ENCODE measurements at places on chromosomes 7 and 10.

- no peak for DNase-seq
Observed at GRCh38 chr10:105150259-105150880, 509.3 kb downstream of the SORCS3 start.

GRCh38 chr7:24778543-24779282 lies 21.4 kb upstream of the GSDME start:
- peak; percentile 38 for DNase-seq

DNA sequence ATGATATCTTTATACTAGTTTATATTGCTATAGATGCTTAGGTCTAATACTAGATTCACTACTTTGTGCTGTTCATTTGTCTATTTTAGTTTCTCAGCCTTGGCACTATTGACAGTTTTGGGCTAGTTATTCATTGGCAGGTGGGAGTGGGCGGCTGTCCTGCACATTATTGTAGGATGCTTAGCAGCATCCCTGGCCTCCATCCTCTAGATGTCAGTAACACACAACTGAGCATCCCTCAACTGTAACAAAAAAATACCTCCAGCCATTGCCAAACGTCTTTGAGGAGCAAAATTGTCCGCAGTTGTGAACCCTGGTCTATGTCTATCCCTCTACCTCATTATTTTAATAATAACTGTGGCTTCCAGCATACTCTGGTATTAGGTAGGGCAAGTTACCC lies 34.4 kb upstream of the PNLIP start:
- no peak for DNase-seq

DNA sequence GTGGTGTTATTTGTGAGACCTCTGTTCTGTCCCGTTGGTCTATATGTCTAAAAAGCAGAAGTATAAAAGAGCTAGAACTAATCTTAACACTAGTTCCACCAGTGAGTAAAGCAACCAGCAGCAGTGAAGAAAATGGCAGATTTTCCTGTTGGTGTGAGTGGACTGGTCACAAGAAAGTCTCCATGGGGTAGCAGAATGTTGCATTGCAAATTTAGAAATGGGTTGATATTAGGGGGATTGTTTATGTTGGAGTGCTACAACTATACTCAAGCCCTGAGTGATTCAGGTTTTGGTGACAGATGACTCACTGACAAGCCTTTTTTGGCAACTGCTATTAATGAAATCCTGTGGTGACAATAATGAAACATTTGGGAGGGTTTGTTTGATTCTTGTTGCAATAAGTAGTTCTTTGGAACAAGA lies 5.6 kb downstream of the AVL9 start:
- DNase-seq, result no peak

DNA sequence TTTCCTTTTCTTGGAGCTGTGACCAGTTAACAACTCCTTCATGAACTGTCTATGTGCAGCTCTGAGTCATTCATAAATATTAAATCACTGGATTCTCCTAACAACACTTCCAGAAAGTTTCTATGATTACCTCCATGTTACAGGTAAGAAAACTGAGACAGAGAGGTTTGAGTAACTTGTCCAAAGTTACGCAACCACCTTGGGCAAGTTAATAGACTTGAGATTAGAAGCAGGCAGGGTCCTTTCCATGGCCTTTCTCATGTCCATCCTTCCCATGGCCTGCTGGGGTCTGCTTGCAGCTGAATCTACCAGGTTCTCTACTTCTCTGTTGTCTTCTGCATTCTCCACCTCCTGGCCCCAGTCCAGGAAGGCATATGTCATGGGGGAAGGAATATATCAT lies 648.8 kb upstream of the MKI67 start:
- no peak for DNase-seq

DNA sequence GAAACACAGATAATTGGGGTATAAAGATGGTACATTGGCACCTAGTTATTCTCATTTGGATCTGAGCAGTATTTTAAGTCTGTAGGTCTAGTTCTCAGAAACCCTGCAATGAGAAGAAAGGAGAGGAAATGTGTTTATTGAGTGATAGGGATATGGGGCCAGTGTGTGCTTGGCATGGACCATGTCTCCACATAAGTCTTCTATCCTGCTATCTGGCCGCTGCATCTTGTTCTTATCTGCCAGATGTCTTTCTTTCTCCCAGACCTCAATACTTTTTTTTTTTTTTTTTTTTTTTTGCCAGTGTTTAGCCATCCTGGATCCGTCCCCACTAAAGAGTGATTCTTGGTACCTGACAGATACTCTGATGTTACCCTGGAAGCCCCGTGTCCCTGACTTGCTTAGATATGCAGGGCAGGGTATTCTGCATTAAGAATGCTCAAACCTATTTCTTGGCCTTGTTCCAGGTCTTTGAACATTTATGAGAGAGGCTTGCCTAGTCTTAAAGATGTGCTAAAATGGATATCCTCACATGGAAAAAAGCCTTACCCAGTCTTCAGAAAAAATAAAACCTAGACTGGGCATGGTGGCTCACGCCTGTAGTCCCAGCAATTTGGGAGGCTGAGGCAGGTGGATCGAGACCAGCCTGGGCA lies 10.0 kb downstream of the MTURN start:
- no peak for DNase-seq

DNA sequence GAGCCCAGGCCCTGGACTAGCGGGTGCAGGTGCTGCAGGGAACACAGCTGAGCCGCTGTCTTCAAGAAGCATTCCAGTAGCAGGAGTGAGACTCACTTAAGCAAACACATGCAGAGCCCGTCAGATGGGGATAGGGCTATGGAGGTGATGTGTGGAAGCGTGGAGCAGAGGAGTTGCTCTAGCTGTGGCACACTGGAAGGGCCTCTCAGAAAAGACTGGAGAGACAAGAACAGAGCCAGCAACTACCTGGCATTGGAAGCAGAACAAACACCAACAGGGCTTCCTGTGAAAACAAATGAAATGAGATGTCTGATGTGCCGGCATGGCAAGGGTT lies 37.8 kb upstream of the GALNTL5 start:
- no peak for DNase-seq

DNA sequence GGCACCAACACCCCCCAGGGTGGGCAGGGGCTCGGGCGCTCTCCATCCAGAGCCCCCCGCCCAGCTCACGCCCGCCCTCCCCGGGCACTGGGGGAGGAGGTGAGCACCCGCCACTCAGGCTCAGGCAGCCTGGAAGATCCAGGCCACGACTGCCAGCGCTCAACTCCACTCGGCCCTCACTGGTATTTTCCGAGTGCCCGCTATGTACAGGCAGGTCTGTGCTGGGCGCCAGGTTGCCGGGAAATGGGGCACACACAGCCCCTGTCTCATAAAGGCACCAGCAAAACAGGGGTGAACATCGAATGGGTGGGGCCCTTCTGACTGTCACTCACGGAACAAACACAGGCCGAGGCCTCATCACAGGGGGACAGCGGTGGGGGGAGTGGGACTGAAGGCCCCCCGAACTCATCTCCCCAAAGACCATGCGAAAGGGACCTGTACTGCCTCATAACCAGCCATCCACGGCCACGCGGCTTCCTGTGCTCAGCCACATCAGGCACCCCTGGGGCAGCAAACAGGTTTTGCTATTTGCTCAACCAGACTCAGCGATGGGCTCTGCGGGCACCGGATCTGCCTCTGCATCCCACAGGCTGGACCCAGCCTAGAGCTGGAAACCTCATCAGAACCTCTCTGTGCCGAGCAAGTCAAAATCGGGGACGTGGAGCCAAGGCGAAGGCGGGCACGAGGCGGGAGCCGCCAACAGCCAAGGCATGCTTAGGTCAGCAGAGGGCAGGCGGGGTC lies 98.7 kb upstream of the DNAAF5 start:
- DNase-seq, result no peak

- DNase-seq, result no peak
Observed at GRCh38 chr10:43402176-43402575, 6.8 kb downstream of the HNRNPF start.

- no peak for DNase-seq
Observed at GRCh38 chr7:71220210-71220695, 88.3 kb downstream of the GALNT17 start.

DNA sequence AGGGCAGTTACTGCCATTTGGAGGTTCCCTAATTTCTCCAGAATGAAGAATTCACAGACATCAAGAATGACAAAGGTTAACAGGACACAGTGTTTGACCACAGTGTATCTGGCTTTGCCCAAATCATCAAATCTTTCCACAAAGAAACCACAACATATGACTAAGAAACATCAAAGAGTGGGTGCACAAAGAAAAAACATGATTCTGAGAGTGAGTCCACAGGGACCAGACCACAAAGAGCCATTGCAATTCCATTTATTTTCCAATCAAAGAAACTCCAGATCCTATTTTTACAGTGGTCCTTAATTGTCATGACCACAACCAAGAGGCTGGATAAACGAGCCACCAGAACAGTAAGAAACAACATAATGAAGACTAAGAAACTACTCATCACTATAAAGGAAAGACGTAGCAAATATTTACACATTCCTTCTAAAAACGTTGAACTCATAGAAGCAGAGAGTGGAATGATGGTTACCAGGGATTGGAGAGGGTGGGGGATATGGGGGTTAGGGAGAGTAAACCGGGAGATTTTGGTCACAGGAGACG lies 286.5 kb downstream of the DOCK4 start:
- DNase-seq, result no peak

GRCh38 chr7:131087756-131088658 lies 239.7 kb upstream of the MKLN1 start:
- no peak for DNase-seq

DNA sequence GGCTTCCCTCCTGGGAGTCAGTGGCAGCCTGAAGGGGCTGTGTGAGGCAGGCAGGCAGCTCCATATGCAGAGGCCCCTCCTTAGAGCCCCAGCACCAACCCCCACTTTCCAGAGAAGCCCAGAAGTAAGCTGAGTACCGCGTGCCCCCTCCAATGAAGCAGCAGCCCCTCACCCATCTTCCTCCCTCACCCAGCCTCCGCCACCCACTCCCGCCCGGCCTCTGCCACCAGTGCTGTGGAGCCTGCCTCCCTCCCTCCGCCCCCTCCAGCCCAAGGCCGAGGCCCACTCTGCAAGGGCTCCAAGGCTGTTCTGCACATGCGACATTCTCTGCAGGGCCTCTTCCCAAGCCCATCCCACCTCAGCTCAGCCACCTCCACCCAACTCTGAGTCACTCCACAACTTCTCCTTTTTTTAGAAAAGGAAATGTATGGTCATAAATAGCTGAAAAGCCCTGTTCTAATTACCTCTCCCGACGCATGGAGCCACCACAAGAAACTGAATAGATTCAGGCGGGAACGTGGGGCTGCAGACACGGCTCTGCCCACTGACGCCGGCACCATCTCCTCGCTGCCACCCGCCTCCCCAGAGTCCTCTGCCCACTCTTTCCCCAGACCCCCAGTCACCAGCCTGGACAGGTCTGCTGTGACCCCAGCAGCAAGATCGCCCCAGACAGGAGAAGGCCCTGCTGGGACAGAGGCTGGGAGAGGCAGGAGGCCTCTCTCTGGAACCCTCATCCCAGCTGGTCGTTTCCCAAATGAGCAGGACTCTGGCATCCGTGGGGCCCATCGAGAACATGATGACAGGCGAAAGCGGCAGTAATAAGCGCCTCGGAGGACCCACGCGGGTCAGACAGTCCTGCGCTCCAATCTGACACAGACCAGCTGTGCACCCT lies 213.9 kb downstream of the MAD1L1 start:
- DNase-seq, result peak; percentile 81

Data from femur (tissue), 1 donor.